ENCODE measurements at places on chromosomes 2 and 18.

- DNase-seq, result no peak
Measured at GRCh38 chr2:58899692-58900091, 658.6 kb upstream of the FANCL start.

- no peak for DNase-seq
Measured at GRCh38 chr2:166792808-166793207, 95.5 kb upstream of the XIRP2 start.

- DNase-seq, result no peak
Measured at GRCh38 chr2:232731470-232731869, 34.3 kb downstream of the GIGYF2 start.

DNA sequence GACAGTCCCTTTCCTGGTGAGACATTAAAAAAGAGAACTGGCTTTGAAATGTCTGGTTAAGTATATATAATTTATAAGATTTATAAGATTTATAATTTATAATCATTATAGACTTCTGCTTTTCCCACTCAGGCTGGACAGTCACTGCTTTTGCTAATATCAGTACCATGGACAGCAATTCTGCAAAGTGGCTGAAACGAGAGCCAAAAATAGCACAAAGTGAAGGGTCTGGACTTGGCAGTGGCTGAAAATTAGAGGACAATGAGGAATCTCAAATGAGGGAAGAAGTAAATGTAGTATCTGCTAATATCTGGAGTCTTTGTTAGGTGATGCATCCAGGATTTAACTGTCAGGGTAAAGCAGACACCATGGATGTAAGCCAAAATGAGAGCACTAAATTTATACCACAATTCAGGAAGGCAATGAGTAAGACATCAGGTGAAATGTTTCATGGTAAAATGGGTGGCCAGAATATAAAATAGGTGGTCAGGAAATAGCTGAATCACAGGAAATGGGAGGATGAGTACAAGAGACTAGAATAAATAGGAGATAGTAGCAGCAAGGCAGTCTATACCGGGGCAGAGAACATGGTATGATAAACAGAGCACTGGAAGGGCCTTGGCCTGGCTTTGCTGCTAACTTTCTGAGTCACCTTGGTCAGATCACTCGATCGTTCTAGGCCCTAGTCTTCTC lies 39.6 kb upstream of the BOD1L2 start:
- DNase-seq, result no peak

DNA sequence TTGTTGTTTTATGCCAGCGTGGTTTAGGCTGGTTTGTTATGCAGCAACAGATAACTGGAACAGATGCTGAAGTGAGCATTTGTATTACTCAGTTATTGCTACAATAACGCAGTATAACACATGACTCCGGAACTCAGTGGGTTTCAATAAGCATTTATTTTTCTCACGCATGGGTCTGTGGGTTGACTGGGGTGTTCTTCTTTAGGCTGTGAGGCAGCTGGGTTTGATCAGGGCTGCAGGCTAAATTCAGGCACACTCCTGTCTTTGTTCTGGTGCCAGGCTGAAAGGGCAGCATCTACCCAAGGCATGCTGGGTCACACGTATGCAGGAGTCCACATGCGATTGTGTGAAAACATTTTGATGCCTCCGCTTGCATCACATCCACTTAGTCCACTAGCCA lies 3.8 kb upstream of the SLC1A4 start:
- no peak for DNase-seq

DNA sequence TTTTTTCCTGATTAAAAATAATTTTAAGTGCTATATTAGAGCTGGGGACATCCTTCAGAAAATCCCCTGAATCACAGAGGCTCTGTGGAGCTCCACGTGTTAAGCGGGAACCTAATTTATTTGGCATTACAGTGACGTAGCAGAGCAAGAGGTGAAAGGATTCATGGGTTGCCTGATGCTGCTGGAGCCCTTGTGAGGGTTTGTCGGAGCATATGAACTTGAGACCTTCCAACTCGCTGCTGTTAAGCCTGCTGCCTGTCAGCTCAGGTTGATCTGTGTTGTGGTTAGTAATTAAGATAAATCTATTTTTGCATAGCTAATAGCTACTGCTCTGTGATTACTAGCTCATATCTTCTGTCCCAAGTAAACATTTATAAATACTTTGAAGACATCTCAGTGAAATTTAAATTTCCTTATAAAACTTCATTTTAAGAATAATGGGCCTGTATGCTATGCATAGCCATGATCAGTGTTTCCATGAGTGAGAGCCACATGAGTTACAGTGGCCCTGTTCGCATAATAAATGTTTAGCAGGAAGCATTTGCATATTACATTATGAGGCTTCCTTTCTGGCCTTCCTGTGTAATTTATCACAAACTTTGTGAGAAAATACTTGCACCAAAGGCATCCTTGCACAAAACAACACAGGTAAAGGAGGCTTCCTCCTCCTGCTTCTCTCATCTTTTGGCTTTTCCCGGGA lies 438.9 kb downstream of the PTPRM start:
- no peak for DNase-seq

DNA sequence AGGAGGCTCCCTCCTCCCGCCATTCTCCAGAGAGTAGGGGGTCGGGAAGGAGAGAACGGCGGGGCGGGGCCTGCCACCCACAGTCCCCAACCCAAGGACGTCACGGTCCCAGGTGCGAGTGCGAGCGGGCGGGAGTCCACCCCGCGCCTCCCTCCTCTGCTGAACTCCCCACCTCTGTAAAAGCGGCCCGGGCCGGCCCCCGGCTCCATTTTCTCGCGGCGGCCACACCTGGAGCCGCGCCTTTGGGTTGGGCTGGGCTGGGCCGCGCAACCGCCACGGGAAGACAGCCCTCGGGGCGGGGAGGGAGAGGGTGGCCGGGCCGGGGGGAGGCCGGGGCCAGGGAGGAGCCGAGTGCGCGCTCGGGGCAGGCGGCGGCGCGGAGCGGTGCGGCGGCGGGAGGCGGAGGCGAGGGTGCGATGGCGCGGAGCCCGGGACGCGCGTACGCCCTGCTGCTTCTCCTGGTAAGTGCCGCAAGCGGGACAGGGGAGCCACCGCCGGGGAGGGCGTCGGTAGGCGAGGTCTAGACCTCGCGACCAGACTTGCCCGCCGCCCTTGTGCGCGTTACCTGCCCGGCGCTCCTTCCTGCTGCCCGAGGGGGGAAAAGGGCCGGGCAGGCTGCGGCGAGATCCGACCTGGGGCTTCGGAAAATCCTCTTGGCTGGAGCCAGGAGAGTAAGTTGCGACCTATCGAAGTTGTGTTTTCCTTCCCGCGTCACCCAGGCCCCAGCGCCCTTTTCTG lies at the start of gene DSG2:
Gene DSG2, plus strand, starts transcription at position 342 of the 738 bp plus-strand sequence. Its CDS starts 75 bp downstream, at position 417.
- no peak for DNase-seq

- DNase-seq, result no peak
Measured at GRCh38 chr2:20451341-20451740, 4.5 kb downstream of the RHOB start.

DNA sequence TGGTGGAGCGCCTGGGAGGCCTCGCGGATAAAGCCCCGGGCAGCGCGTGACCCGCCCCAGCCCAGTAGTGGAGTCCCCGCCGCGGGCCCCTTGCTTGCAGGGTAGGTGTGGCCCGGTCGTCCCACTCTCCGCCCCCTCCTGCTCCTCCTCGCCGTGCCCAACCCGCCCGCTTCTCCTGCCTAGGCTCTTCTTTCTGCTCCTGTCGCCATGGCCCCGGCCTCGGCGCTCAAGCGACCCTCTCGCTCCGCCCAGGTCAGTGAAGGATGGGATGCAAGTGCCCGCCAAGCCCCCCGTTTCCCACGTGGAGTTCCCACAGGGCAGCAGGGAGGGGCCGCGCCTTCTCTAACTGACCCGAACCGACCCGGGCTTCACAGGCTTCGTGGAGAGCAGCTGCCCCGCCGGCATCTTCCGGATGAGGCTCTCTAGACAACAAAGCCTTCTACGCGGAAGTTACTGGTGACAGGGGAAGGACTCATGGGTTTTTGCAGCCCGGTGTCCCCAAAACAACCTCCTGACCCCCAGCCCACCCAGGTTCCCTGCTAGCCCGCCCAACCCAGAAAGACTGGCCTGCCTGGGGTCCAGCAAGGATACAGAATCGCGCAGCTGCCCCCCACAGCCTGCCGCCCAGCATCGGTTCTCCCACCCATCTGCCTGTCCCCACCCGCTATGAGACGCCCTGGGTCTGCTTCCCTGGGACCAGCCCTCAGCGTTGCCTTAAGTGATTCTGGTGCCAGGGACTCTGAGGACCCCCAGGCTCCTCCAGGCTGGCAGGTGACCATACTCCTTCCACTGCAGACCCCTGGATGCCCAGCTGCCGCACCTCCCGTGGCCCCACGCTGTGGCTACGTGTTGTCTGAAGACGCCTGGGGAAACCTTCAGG lies 32.8 kb downstream of the TTC32 start:
- DNase-seq, result no peak

DNA sequence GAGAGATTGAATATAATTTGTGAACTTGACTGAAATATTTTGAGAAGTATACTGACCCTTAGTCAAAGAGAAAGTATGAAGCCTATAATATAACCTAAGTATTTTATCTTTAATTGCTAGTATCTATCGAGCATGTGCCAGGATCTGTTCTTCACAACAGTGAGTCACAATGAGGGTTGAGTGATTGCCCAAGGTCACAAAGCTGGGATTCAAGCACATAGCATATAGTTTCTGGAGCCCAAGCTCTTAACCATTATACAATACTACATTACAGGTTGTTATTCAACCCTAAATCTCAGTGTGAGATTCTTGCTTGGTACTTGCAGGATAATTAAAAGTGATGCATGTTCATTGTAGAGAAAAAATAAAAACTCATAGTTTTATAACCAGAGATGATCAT lies 97.2 kb downstream of the RAB3GAP1 start:
- DNase-seq, result no peak

- DNase-seq, result no peak
Measured at GRCh38 chr2:239146011-239146641, 254.7 kb downstream of the HDAC4 start.

DNA sequence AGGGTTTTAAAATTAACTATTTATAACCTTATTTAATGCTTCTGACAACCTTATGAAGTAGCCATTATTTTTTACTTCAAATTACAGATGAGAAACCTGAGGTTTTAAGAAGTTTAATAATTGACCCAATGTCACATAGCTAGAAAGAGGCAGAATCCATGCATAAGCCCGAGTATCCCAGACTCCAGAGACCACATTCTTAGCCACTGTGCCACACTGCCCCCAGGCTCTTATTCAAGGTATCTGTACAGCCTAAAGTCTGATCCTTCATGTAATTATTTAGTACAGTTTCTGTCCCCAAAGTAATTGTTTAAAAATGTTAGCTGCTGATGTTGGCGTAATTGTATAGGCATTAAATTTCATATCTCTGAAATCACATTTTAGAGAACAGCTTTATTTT lies 124.7 kb upstream of the LRRTM1 start:
- DNase-seq, result no peak

DNA sequence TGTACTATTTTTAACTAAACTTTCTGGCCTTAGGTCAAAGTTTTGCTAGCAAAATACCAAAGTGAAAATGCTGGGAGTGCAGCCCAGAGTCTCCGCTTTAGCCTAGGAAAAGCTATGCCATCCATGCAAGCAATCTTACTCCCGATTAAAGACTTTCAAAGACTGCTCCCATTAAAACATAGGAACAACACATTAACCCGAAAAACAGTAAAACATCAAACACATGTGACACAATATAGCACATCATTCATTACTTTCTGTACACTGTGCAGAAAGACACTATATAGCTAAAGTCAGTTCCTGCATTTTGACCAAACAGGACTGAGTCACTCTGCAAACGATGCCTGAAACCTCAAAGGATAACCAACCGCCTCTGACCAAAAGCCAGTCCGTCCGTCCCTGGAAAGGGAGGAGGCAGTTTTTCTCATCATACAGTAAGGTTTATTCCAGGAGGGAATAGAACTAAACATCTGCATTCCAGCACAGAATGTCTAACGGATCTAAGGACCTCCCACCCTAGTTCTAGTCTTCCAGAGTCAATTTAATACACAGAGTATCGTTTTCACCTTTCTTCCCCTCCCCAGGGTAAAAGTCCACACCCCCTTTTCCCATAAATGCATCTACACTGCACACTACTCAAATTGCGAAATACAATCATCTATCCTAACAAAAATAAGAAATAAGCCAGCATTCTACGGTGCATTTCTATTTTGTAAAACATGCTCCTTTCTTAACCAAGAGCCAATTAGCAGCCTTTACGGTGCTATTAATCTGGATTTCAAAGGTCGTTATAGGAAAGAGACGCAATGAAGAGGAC lies 1.7 kb downstream of the ROCK2 start:
- no peak for DNase-seq

DNA sequence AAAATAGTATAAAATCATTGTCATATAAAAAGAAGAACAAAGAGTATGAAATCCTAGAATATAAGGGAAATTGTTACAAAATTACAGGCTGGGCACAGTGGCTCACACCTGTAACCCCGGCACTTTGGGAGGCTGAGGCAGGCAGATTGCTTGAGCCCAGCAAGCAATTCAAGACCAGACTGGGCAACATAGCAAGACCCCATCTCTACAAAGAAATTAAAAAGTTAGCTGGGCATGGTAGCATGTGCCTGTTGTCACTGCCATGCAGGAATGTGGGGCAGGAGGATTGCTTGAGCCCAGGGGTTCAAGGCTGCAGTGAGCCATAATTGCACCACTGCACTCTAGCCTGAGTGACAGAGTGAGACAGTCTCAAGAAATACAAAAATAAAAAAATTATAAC lies 44.8 kb downstream of the NAPG start:
- no peak for DNase-seq

GRCh38 chr2:239184968-239185903 lies 215.6 kb downstream of the HDAC4 start:
- no peak for DNase-seq

DNA sequence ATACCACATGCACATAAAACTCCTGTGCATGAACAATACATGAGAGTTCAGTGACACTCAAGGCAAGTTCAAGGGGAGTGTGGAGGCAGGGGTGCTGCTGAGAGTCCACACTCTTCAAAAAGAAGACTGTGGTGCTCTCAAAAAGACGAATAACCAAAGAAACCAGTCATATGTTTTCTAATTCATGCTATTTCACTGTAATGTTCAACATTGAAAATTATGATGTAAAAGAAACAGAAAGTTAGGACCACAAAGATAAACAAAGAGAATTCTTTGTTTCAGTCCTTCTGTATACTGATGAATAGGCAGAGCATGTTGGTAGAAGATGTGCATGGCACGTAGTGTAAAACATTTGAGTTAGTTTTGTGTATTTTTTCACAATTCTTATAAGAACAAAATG lies 864.2 kb upstream of the LRATD1 start:
- DNase-seq, result no peak

- no peak for DNase-seq
Measured at GRCh38 chr2:128595763-128596395, 277.2 kb upstream of the HS6ST1 start.

- DNase-seq, result no peak
Measured at GRCh38 chr2:156473445-156473844, 37.3 kb downstream of the GPD2 start.

- DNase-seq, result no peak
Measured at GRCh38 chr2:194252127-194252526, 1404.9 kb upstream of the SLC39A10 start.

GRCh38 chr2:201220102-201220570 lies 37.2 kb downstream of the CASP10 start:
- DNase-seq, result no peak
